ENCODE measurements at places on chromosomes 7 and 10. TPM values are rescaled to one million over a fixed set of nuclear protein-coding genes. Genes with fewer than 3 reads are reported as not detected.

Gene APBB1IP
- 9.1 TPM for total RNA-seq

Gene CYP2C19
- not detected for total RNA-seq

Gene UPK3B
- 10.2 TPM for total RNA-seq

Gene CCL26
- 8.8 TPM for total RNA-seq
